Activated T-helper 1 cell treated with anti-CD3 and anti-CD28 coated beads, Interleukin-12 subunit alpha, Interleukin-12 subunit beta, Interleukin-2, Interleukin-4 antibody, amounts not matched to agents 30 ng/mL and 10 ng/mL and 1 ng/mL, durations not matched to agents 14 hours and 24 hours and 36 hours (primary cell): ENCODE measurements at places on chromosomes 2 and 18. TPM values are rescaled to one million over a fixed set of nuclear protein-coding genes. Genes with fewer than 3 reads are reported as not detected.

Gene SPR
- total RNA-seq = 10.9 and 11.2 TPM in 2 replicates

Gene PCARE
- not detected in 2 replicates for total RNA-seq

Gene CABLES1
- 3.1 and 3.2 TPM in 2 replicates for total RNA-seq

Gene CNDP1
- total RNA-seq = not detected in 2 replicates

Gene FN1
- 1.6 and 2.7 TPM in 2 replicates for total RNA-seq

Gene CERKL
- not detected in 2 replicates for total RNA-seq

Gene RAB17
- not detected in 2 replicates for total RNA-seq

DNA sequence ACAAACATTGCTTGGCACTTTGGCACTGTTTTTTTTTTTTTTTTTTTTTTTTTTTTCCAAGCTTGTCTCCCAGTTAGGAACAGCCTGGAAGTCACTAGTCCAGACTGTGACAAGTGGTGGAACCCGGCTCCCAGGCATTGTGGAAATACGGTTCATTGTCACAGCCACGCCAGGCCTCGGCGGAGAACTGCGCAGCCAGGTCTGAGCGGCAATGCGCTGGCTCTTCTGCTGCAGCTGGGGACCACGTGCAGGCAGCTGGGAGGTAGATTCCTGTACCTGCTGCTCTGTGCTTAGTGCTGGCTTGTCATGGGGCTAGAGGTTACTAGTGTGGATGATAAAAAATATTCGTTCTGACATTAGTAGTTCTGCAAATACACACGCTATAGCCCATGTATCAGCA lies 5.0 kb downstream of the NTSR2 start:
- peaks cover 10% of the 10 kb centered on the region for H3K27me3 ChIP-seq
- H3K27ac ChIP-seq = no peak overlapping the region
- peaks cover under 1% of the 10 kb centered on the region for H3K4me1 ChIP-seq
- H3K4me3 ChIP-seq = no peak overlapping the region
- H3K36me3 ChIP-seq = no peaks in the 10 kb centered on the region

GRCh38 chr2:10792660-10793400 lies 19.8 kb downstream of the PDIA6 start:
- H3K27me3 ChIP-seq = no peaks in the 10 kb centered on the region
- H3K4me3 ChIP-seq = no peak overlapping the region
- DNase-seq = no peak
- peaks cover 19% of the 10 kb centered on the region for H3K4me1 ChIP-seq
- peaks cover 65% of the 10 kb centered on the region for H3K36me3 ChIP-seq
- no peak overlapping the region for H3K27ac ChIP-seq

- H3K4me1 ChIP-seq = no peaks in the 10 kb centered on the region
- no peak for DNase-seq
- no peaks in the 10 kb centered on the region for H3K36me3 ChIP-seq
- no peaks in the 10 kb centered on the region for H3K27me3 ChIP-seq
- no peak overlapping the region for H3K27ac ChIP-seq
- no peak overlapping the region for H3K4me3 ChIP-seq
Measured at GRCh38 chr2:51011254-51011653, 20.7 kb downstream of the NRXN1 start.

DNA sequence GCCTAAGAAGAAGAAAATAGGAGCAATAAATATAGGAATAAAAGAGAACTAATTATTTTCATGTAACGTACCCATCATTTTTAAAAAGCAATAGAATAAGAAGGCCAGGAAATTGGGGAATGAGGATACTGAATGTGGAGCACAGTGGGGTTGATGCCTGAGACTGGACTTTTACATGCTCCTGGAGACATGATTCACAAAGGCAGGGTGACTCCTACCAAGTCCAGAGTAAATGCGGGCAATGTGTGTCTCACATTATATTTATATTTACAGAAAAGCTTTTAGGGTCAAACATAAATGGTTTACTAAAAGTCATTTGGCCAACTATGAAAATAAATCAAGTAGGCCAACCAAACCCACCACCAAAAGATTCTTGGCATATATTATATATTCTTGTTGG lies 87.9 kb upstream of the COL5A2 start:
- no peak for DNase-seq
- H3K4me1 ChIP-seq = no peaks in the 10 kb centered on the region
- no peak overlapping the region for H3K4me3 ChIP-seq
- H3K36me3 ChIP-seq = no peaks in the 10 kb centered on the region
- no peaks in the 10 kb centered on the region for H3K27me3 ChIP-seq
- H3K27ac ChIP-seq = no peak overlapping the region

DNA sequence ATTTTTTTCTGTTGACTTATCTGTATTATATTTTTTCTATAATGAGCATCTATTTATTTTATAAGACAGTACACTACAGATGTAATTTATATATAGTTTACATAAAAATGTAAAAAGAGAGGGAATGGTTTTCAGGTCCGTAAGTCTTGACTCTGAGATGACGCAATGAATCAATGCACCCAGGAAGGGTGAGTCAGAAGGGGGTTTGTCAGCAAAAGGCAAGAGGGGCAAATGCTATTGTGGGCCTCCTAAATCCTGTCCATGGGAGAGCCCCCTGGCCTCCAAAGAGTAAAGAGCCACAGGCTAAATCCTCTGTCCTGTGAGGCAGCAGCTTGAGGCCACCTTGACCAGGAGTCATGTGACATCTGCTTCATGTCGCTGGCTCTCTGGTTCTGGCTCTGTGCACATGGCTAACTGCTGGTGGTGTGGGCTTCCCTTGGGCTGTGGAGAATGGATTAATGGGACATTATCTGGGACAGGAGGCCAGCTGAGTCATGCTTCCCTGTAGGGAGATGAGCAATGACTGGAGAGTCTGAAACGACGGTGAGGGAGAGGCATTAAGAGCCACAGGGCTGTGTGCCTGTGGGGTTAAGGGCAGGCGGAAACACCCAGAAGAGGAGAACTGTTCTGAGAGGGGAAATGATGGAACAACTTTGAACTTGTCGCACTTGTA lies 22.8 kb upstream of the ASB18 start:
- DNase-seq = no peak
- no peak overlapping the region for H3K27ac ChIP-seq
- H3K4me3 ChIP-seq = no peak overlapping the region

- H3K4me3 ChIP-seq = no peak overlapping the region
- peaks cover 3% of the 10 kb centered on the region for H3K36me3 ChIP-seq
- no peaks in the 10 kb centered on the region for H3K27me3 ChIP-seq
- DNase-seq = no peak
- H3K27ac ChIP-seq = no peak overlapping the region
- H3K4me1 ChIP-seq = peaks cover 34% of the 10 kb centered on the region
Measured at GRCh38 chr2:190357600-190357999, 14.2 kb downstream of the INPP1 start.

DNA sequence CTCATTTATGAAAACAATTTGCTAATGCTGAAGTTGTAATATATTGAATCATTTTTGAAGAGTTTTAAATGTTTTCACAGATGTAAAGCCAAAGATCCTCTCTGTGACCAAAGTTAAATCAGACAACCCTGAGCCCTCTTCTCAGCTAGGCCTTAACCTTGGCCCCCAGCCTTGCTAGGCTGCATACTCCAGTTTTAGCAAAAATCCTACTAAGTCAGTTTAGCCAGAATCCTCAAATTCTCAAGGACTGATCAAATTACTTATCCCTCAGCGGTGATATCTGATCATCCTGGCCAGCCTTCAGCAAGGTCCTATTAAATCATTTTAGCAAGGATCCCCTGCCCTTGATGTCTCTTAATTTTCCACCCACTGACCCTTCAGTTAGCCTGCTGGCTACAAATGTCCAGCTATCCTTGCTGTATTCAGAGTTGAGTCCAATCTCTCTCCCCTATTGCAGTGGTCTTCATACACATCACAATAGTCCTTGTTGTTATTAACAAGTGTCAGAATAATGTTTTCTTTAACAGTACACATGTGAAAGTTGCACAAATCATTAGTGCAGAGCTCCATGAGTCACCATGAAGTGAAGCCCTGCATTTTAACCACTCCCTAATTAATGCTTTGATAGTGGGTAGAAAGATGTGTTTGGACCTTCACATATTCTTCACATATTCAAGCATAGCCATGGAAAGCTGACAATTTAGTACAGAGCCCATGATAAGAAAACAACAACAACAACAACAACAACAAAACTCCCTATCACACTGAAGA lies 206.4 kb downstream of the NBAS start:
- no peak overlapping the region for H3K27ac ChIP-seq
- H3K4me1 ChIP-seq = peaks cover 13% of the 10 kb centered on the region
- DNase-seq = no peak
- no peak overlapping the region for H3K4me3 ChIP-seq
- H3K27me3 ChIP-seq = peaks cover 2% of the 10 kb centered on the region

DNA sequence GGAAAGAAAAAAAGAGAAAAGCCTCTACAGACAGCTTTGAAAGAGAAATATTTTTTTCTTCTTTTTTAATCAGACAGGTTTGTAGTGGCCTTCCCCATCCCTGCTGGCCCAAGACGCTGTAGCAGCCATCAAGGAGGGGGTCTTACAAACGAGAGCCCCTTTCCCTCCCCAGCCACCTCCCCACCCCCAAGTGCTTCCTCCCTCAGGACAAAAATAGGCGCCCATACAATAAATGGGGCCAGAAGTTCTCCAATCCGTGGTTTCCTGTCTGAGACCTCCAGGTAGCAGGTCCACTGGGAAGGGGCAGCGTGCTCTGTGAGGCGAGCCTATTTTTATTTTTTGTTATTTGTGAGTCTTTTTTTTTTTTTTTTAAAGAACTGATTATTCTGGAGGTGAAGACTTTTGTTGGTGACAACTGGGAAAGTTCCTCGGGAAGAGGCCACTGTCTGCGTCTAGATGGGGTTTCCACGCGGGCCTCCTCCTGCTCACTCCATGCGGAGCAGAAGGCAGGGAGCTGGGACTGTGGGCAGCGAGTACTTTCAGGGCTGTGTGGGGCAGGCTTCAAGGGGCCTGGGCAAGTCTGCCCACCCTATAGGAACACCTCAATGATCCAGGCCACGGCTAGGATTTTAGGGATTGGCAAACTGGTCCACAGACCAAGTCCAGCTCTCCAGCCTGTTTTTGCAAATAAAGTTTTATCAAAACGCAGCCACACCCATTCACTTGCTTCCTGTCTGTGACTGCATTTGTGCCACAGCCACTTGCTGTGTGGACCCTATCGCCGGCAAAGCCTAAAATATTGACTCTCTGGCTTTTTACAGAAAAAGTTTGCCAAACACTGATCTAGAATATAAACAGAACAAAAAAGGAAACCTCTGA lies 139.6 kb downstream of the CTIF start:
- peaks cover 2% of the 10 kb centered on the region for H3K27me3 ChIP-seq
- no peaks in the 10 kb centered on the region for H3K4me1 ChIP-seq
- DNase-seq = no peak
- no peak overlapping the region for H3K4me3 ChIP-seq
- no peak overlapping the region for H3K27ac ChIP-seq

GRCh38 chr18:72086421-72086820 lies 457.7 kb downstream of the CBLN2 start:
- no peaks in the 10 kb centered on the region for H3K36me3 ChIP-seq
- no peaks in the 10 kb centered on the region for H3K4me1 ChIP-seq
- H3K4me3 ChIP-seq = no peak overlapping the region
- no peak overlapping the region for H3K27ac ChIP-seq
- H3K27me3 ChIP-seq = no peaks in the 10 kb centered on the region
- no peak for DNase-seq

DNA sequence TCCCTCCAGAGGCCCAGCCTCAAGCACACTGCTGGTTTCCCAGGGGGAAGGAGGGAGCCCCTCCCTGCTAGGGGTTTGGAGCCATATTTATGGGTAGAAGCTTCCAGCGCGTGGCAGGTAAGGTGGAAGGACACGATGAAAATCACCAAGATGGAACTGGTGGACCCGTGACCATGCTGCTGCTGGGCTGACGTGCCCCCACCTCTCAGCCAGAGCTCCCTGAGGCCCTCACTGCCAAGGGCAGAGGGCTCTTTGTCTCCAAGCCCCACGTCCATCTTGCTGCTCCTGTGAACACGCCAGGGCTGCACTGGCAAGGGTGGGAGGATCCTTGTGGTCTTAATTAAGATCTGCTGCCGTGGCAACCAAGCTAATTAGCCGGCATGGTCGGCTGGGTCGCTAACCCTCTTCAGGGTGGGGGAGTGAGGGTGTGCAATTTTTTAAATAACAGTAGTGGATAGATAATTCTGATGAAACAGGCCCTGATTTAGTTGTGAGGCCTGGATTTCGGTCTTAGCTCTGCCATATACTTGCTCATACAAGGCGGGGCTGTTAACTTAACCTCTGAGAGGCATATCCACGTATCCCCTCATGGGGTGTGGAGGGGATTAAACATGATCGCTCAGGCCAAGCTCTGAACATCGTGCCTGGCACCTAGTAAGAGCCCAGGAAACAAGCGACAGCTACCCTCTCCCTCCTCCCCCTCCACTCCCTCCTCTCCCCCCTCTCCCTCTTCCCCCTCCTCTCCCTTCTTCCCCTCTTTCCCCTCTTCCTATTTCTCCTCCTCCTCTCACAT lies 232.8 kb downstream of the CELF4 start:
- DNase-seq = no peak
- no peaks in the 10 kb centered on the region for H3K36me3 ChIP-seq
- no peak overlapping the region for H3K27ac ChIP-seq
- no peak overlapping the region for H3K4me3 ChIP-seq
- peaks cover 2% of the 10 kb centered on the region for H3K27me3 ChIP-seq

DNA sequence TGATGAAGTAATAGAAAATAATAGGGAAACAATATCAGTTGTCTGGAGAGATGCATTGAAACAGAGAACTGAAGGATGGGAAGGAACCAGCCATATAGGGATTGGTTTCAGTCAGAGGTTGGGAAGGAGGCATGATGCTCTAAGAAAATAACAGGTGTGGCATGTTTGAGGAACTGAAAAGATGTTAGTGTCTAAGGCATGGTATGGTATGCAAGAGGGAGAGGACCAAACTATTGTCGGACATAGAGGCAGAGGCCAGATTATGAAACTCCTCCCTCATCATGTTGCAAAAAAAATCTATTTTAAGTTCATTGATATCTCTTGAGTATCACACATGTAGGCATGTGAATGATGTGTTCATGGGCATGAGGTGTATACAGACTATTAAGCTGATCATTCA lies 48.9 kb upstream of the EMILIN2 start:
- no peak for DNase-seq
- no peaks in the 10 kb centered on the region for H3K27me3 ChIP-seq

- DNase-seq = peak; percentile 75
- peaks cover 21% of the 10 kb centered on the region for H3K4me1 ChIP-seq
- no peaks in the 10 kb centered on the region for H3K27me3 ChIP-seq
- H3K36me3 ChIP-seq = peaks cover 6% of the 10 kb centered on the region
- peak overlapping the region; percentile 69 for H3K4me3 ChIP-seq
Measured at GRCh38 chr2:241036397-241036963, 38.1 kb downstream of the SNED1 start.

- DNase-seq = no peak
- no peaks in the 10 kb centered on the region for H3K4me1 ChIP-seq
- H3K27me3 ChIP-seq = peaks cover 10% of the 10 kb centered on the region
- no peak overlapping the region for H3K27ac ChIP-seq
- H3K4me3 ChIP-seq = no peak overlapping the region
- H3K36me3 ChIP-seq = no peaks in the 10 kb centered on the region
Measured at GRCh38 chr18:58097121-58097906, 53.3 kb downstream of the NEDD4L start.

- H3K36me3 ChIP-seq = no peaks in the 10 kb centered on the region
- no peaks in the 10 kb centered on the region for H3K4me1 ChIP-seq
- H3K27me3 ChIP-seq = no peaks in the 10 kb centered on the region
- H3K4me3 ChIP-seq = no peak overlapping the region
- DNase-seq = no peak
Measured at GRCh38 chr18:42330296-42330695, 375.3 kb downstream of the PIK3C3 start.
